Hindlimb muscle (tissue), 1 donor: ENCODE measurements at places on chromosomes 1 and 21. TPM values are rescaled to one million over a fixed set of nuclear protein-coding genes. Genes with fewer than 3 reads are reported as not detected.

PEX10 gene
- polyA plus RNA-seq: 22.9 TPM

TMEM234 gene
- 11.3 TPM for polyA plus RNA-seq

GRCh38 chr1:31111290-31111951 is 45.9 kb upstream of the PUM1 start:
- no peak for DNase-seq

SEC16B gene
- polyA plus RNA-seq: 7.0 TPM

DNA sequence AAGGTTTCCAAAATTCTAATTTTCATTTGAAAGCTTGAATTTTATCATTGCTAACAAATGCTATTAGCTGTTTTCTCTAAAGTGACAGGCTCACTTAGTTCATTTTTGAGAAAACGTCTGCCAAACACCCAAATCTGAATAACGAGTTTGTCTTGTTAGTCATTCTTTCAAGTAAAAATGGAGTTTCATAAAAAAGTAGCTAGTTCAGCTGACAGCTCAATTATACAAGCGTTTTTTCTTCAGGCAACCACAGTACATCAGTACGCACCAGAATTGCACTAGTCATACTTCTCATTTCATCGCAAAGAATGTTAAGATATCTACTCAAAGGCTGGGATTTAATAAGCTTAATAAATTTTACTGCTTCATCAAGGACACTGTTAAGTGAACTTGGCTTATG is 72.3 kb upstream of the SLFNL1 start:
- DNase-seq: no peak

ICOSLG gene
- 10.6 TPM for polyA plus RNA-seq

TNNT2 gene
- 1,245 TPM for polyA plus RNA-seq

RGS18 gene
- 1.1 TPM for polyA plus RNA-seq
